Panc1 (cell line): ENCODE measurements at places on chromosomes 12 and 14.
A peak's percentile ranks its signal among the peaks of the same experiment; 100 is the strongest.

DNA sequence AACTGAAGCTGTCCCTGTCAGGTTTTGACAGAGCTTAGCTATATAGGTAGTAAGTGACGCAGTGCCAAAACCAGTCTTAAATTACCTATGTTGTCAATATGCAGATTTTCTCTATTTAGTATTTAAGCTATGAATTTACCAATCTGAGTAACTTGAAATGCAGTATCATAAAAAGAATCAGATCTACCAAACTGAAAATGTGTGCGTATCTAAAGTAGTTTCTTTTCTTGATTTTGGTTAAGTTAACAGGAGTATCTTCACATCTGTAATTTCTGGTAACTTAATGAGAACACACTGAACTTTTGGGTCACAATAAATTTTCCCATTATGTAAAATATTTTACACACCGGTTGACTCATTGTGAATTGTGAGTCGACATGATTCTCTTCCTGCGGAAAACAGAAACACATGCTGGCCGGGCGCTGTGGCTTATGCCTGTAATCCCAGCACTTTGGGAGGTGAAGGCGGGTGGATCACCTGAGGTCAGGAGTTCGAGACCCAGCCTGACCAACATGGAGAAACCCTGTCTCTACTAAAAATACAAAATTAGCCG is 45.1 kb downstream of the TRAF3 start:
- no peak overlapping the region for H3K4me3 ChIP-seq
- no peak overlapping the region for H3K27ac ChIP-seq

GRCh38 chr12:56451147-56451546 is 1.9 kb upstream of the TIMELESS start:
- H3K4me1 ChIP-seq, result 0 out of 2 replicates have a peak, but pooled peaks cover 5% of the 10 kb centered on the region
- no peaks in the 10 kb centered on the region for H3K27me3 ChIP-seq
- no peak overlapping the region for H3K4me3 ChIP-seq
- no peak overlapping the region for H3K27ac ChIP-seq
- H3K36me3 ChIP-seq, result no peaks in the 10 kb centered on the region

- H3K4me1 ChIP-seq, result no peaks in the 10 kb centered on the region
- H3K27me3 ChIP-seq, result no peaks in the 10 kb centered on the region
- no peak overlapping the region for H3K4me3 ChIP-seq
- DNase-seq, result no peak
Observed at GRCh38 chr12:49604856-49605255, 583 bp downstream of the FAM186B start.

DNA sequence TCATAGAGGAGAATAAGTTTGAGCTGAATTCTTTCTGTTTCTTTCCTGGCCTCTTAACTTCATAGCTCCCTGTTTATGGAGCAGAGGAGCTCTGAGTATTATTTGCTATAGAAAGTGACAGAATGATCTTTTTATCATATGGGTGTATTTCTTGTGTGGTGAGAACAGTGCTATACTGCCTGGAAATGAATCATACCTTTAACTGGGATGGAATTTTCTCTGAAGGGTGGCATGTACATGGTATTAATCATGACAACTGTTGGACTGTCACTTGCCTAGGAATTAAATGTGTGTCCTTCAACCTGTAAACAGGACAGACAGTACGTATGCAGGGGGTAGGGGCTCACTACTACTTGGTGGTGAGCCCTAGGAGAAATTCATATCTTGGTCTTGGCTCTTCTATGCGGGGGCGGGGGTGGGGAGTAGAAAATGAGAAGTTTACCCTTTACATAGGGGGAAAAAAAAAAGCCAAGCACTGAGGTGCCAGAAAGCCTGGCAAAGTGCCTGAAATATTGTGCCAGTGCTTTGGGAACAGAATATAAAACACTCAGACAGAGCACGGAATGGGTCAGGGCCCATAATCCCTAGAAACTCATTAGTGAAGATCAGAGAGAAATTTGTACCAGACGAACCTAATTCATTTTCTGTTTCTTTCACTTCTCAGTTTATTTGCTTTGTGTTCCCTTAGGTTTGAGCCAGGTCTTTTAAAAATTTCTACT is 33.8 kb downstream of the ARMH4 start:
- H3K4me3 ChIP-seq, result no peak overlapping the region
- H3K27ac ChIP-seq, result no peak overlapping the region
- no peak for DNase-seq

DNA sequence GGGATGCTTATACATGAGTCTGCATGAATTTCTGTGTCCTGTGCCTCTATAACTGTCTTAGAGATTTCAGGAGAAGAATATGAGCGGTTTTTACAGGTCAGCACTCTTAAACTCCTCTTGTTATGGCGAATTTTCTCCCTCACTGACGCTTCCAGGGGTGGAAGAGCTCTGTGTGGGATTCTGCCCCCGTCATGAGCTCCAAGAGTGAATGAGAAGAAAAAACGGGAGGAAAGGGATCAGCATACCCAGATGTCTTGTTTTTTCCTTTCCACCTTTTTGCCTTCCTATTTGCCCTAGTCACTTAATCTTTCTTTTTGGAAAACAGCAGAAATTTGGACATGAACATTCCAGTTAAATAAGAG is 651 bp downstream of the PFKM start:
- peaks cover 11% of the 10 kb centered on the region for H3K36me3 ChIP-seq
- peak overlapping the region; percentile 76 for H3K4me3 ChIP-seq
- H3K27me3 ChIP-seq, result no peaks in the 10 kb centered on the region

DNA sequence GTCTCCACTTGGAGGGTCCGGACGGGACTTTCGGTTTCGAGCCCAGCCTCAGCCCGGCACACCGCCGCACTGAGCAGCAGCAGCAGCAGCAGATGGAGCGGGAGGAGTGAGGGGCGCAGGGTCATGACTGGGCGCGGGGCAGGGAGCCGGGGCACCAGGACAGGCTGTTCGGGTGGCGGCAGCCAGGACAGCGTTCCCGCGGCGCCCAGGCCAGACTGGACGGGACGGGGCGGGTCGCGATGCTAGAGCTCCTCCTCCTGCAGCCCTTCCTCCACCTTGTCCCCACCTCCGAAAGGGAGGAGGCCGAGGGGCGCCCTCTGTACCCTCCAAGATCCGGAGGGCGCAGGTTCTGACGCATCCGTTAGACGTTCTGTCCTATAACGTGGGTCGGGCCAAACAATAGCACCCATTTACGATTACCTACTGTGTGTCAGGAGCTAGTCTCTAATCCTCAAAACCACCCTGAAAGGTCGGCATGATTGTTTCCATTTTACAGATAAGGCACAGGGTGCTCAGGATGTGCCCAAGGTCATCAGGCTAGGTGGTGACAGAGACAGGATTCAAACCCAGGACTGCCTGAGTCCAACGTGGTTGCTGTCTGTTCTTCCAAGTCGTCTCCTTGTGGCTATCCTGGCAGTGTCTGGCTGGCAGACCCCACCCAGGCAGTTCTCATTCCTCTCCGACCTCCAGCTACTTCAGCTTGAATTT is at the start of gene FKBP11:
Gene FKBP11 (minus strand): TSS at position 189 of the 708 bp plus-strand sequence. CDS start 64 bp downstream, at position 125.
- H3K27ac ChIP-seq, result no peak within 1 kb of the TSS
- no peaks in the 10 kb centered on the region for H3K27me3 ChIP-seq
- peaks cover 14% of the 10 kb centered on the region for H3K36me3 ChIP-seq
- no peaks in the 10 kb centered on the region for H3K4me1 ChIP-seq
- peak within 1 kb of the TSS; percentile 40 for H3K4me3 ChIP-seq
- DNase-seq, result no peak

GRCh38 chr12:104858611-104859543 is 99.2 kb downstream of the SLC41A2 start:
- no peak overlapping the region for H3K27ac ChIP-seq
- H3K36me3 ChIP-seq, result no peaks in the 10 kb centered on the region
- H3K4me3 ChIP-seq, result no peak overlapping the region

GRCh38 chr14:54322701-54323337 is 74.0 kb upstream of the CDKN3 start:
- H3K27me3 ChIP-seq, result no peaks in the 10 kb centered on the region
- H3K27ac ChIP-seq, result no peak overlapping the region
- no peaks in the 10 kb centered on the region for H3K36me3 ChIP-seq
- no peaks in the 10 kb centered on the region for H3K4me1 ChIP-seq
- H3K4me3 ChIP-seq, result no peak overlapping the region

DNA sequence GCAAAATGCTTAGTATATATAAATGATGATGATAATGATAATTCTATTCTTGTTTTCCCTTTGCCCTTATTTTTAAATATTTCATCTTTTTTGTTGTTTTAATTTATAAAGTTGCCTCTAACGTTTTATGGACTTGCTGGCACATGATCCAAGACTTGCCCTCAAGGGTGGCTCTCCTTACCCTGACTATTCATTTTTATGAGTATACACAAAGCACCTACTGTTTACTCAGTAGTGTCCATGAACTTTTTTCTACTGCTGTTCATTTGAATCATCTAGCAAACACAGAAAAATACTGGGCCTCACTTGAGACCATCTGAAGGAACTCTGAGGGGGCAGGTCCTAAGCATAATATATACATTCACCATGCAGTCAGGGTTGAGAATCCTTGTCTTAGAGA is 276.2 kb downstream of the AACS start:
- DNase-seq, result no peak
- H3K27me3 ChIP-seq, result peaks cover 17% of the 10 kb centered on the region
- H3K4me3 ChIP-seq, result no peak overlapping the region
- no peaks in the 10 kb centered on the region for H3K4me1 ChIP-seq
- H3K36me3 ChIP-seq, result no peaks in the 10 kb centered on the region
- H3K27ac ChIP-seq, result no peak overlapping the region

DNA sequence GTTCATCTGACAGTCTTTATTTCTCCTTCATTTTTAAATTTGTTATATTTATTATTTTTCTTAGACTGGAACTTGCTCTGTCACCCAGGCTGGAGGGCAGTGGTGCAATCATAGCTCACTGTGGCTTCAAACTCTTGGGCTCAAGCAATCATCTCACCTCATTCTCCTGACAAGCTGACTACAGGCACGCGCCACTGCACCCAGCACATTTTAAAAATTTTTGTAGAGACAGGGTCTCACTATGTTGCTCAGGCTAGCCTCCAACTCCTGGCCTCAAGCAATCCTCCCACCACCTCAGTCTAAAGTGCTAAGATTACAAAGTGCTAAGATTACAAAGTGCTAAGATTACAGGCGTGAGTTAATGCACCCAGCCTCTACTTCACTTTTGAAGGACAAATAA is 96.6 kb downstream of the RALGAPA1 start:
- H3K4me3 ChIP-seq, result no peak overlapping the region
- no peaks in the 10 kb centered on the region for H3K4me1 ChIP-seq
- no peak overlapping the region for H3K27ac ChIP-seq
- no peak for DNase-seq
- no peaks in the 10 kb centered on the region for H3K27me3 ChIP-seq

GRCh38 chr12:78386871-78387270 is 477.7 kb upstream of the SYT1 start:
- H3K36me3 ChIP-seq, result no peaks in the 10 kb centered on the region
- no peak overlapping the region for H3K27ac ChIP-seq
- no peak overlapping the region for H3K4me3 ChIP-seq
- DNase-seq, result no peak

DNA sequence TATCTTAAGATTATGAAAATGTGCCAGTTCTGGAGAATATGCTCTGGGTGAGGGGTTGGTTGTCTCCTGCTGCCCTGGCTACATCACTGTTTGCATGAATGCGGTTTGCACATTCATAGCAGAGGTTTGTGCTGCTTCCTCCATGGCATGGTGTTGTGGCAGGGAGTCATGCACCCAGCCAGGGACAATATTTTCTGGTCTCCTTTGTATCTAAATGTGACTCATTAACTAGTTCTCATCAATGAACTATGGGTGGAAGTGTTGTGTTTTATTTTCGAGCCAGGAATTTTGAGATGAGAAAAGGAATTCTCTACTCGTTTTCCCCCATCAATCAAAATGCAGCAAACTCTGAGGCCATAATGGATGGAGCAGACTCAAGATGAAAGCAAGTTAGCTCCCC is 527.3 kb downstream of the SNAPC1 start:
- H3K27ac ChIP-seq, result no peak overlapping the region
- DNase-seq, result no peak
- H3K4me1 ChIP-seq, result no peaks in the 10 kb centered on the region
- H3K4me3 ChIP-seq, result no peak overlapping the region
- H3K27me3 ChIP-seq, result no peaks in the 10 kb centered on the region

DNA sequence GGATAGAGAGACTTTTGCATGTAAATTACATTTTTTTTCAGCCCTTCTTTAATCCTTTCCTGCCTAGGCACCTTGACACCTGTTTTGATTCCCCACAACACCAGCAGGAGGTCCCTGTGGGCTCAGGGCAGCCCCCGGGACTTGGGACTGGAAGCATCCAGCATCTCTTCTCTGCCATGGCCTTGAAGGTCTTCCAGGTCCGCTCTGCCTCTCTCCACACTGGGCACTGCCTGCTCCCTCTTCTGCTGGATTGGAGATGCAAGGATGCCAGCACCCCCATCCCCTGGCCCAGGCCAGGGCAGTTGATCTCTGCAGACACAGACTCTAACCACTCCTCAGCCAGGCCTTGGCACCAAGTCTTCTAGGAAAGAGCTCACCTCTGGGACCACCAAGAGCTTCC is 134.5 kb upstream of the C14orf180 start:
- H3K27me3 ChIP-seq, result peaks cover 3% of the 10 kb centered on the region; the same call in 1 of the 2 replicates
- no peak overlapping the region for H3K4me3 ChIP-seq
- H3K36me3 ChIP-seq, result no peaks in the 10 kb centered on the region
- H3K27ac ChIP-seq, result no peak overlapping the region
- DNase-seq, result no peak
- H3K4me1 ChIP-seq, result no peaks in the 10 kb centered on the region

DNA sequence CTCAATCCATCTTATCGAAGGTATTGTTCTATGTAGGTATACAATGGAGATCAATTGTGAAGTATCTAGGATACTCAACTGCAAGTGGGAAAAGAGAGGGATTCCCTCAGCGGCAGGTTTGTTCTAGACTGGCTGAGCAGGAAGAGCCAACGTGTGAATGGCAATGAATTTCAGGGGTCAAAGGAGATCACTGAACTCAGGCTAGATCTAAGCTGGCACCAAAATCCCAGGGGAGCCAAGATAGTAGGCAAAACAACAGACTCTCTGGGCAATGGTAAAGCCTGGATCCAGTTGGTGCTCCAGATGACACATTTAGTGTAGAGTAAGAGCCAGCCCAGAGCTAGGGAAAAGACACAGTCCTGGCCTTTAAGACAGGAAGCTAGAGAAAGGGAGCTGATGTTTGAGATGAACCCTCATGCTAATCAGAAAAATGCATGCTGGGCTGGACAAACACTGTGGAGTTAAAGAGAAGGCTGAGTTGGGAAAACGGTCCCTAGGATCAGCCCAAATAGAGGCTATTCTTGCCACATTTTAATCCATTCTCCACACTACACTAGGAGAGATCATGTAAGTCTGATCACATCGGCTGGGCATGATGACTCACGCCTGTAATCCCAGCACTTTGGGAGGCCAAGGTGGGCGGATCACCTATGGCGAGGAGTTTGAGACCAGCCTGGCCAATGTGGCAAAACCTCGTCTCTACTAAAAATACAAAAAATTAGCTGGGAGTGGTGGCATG is 45.6 kb downstream of the EFCAB11 start:
- H3K4me3 ChIP-seq, result no peak overlapping the region
- no peaks in the 10 kb centered on the region for H3K36me3 ChIP-seq
- DNase-seq, result no peak
- H3K4me1 ChIP-seq, result no peaks in the 10 kb centered on the region
- H3K27ac ChIP-seq, result no peak overlapping the region
- no peaks in the 10 kb centered on the region for H3K27me3 ChIP-seq

GRCh38 chr12:15631007-15631715 is 158.0 kb downstream of the EPS8 start:
- no peak for DNase-seq
- H3K4me3 ChIP-seq, result no peak overlapping the region
- H3K4me1 ChIP-seq, result peaks cover 10% of the 10 kb centered on the region; the same call in 1 of the 2 replicates
- no peaks in the 10 kb centered on the region for H3K27me3 ChIP-seq
- H3K27ac ChIP-seq, result no peak overlapping the region
- no peaks in the 10 kb centered on the region for H3K36me3 ChIP-seq

GRCh38 chr12:64427988-64428387 is 23.8 kb downstream of the XPOT start:
- peaks cover 71% of the 10 kb centered on the region for H3K36me3 ChIP-seq
- no peaks in the 10 kb centered on the region for H3K27me3 ChIP-seq
- H3K4me3 ChIP-seq, result no peak overlapping the region
- DNase-seq, result no peak
- no peak overlapping the region for H3K27ac ChIP-seq
- H3K4me1 ChIP-seq, result no peaks in the 10 kb centered on the region
